ENCODE measurements at places on chromosomes 2 and 18. TPM values are rescaled to one million over a fixed set of nuclear protein-coding genes. Genes with fewer than 3 reads are reported as not detected.

GRCh38 chr18:49857708-49858107 is 44.4 kb upstream of the ACAA2 start:
- no peak for DNase-seq

Gene CERKL
- 0.07 TPM for total RNA-seq

- DNase-seq = no peak
These were observed 136.4 kb downstream of the HDAC4 start for GRCh38 chr2:239264492-239264837.

Gene CD207
- total RNA-seq = not detected

- DNase-seq = no peak
These were observed 68.2 kb downstream of the HS6ST1 start for GRCh38 chr2:128250229-128251025.

- DNase-seq = no peak
These were observed 121.3 kb downstream of the AGAP1 start for GRCh38 chr2:235614900-235615712.

DNA sequence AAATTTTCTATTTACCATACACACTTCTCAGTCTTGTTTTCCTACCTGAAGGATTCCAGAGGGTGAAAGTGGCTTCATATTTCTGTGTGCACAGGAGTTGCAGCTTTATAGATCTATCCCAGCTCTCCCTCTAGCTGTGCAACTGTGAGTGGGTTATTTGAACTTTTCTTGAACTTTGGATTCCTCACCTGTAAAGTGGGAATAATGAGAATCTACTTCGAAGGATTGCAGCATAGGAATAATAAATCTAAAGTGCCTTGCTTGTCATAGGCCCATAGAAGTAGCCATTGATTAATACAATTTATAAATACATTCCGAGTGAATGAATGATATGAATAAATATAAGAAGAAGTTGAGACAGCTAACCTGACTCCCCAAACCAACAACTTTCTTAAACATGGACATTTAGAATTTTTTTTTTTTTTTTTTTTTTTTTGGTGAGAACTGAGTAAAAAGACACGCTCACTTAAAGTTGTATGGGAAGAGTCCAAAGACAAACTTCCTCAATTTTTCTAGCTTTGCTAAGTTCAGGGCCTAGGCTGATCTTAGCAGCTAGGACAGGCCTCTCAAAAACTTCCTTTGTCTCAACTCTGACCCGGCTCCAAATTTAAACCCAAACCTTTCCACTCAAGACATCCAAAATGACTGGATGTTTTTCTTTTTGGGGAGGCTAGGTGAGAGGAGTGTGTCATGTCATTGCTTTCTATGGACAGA is 203.3 kb upstream of the FBXO11 start:
- DNase-seq = no peak

GRCh38 chr2:58800881-58801280 is 559.8 kb upstream of the FANCL start:
- DNase-seq = no peak

DNA sequence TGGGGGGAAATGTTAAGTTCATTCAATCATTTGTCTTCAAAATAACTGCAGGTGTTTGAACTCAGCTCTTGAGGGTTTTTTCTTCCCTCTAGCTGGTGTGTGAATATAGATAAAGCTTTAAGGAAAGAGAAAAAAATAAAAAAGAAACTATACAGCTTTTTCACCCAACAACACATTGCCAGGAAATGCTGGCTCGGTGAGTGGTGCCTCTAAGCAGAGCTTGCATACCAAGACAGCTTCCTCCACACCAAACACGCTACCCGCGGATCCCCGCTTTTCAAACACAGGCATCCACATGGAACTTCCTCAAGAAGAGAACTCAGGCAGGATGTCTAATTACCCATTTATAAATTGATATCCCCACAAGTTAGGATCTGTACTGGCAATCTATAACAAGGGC is 69.8 kb upstream of the TANK start:
- DNase-seq = no peak

- DNase-seq = no peak
These were observed 30.8 kb downstream of the CCDC93 start for GRCh38 chr2:117983040-117983439.

- DNase-seq = no peak
These were observed 120.7 kb downstream of the LOXHD1 start for GRCh38 chr18:46536215-46536874.

- DNase-seq = no peak
These were observed 477.7 kb downstream of the PLCL1 start for GRCh38 chr2:198282061-198282460.

- DNase-seq = no peak
These were observed 892.1 kb upstream of the ACVR2A start for GRCh38 chr2:146952696-146953095.

All from kidney epithelial cell (primary cell).